ENCODE measurements at places on chromosomes 4 and X. TPM values are rescaled to one million over a fixed set of nuclear protein-coding genes. Genes with fewer than 3 reads are reported as not detected.

- no peaks in the 10 kb centered on the region for H3K4me1 ChIP-seq
- no peak overlapping the region for H3K4me3 ChIP-seq
- H3K27me3 ChIP-seq = no peaks in the 10 kb centered on the region
- H3K27ac ChIP-seq = no peak overlapping the region
- DNase-seq = no peak
Observed at GRCh38 chrX:19094654-19095053, 27.6 kb downstream of the ADGRG2 start.

DNA sequence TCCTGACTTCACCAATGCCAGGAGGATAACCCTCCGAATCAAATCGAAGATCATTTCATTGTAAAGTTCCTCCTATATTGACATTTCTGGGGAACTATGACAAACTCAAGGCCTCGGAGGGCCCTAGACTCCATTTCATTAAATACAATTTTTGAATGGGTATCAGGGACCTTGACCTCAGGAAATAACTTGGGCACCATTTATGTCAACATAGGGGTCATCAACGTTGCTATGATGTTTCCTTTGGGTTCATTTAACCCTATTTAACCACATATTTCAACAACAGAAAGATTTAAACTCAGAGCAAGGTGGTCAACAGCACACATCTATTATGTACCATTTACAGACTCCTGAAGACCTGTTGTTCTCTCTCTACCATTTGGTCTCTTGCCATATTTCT lies 395.1 kb downstream of the TRIML1 start:
- H3K36me3 ChIP-seq = no peaks in the 10 kb centered on the region
- DNase-seq = no peak
- H3K4me1 ChIP-seq = no peaks in the 10 kb centered on the region
- no peak overlapping the region for H3K4me3 ChIP-seq
- H3K27me3 ChIP-seq = no peaks in the 10 kb centered on the region

GRCh38 chrX:139382529-139382928 lies 148.0 kb upstream of the F9 start:
- H3K4me3 ChIP-seq = no peak overlapping the region
- no peaks in the 10 kb centered on the region for H3K4me1 ChIP-seq
- no peak overlapping the region for H3K27ac ChIP-seq
- no peaks in the 10 kb centered on the region for H3K36me3 ChIP-seq
- peaks cover 4% of the 10 kb centered on the region for H3K27me3 ChIP-seq

DNA sequence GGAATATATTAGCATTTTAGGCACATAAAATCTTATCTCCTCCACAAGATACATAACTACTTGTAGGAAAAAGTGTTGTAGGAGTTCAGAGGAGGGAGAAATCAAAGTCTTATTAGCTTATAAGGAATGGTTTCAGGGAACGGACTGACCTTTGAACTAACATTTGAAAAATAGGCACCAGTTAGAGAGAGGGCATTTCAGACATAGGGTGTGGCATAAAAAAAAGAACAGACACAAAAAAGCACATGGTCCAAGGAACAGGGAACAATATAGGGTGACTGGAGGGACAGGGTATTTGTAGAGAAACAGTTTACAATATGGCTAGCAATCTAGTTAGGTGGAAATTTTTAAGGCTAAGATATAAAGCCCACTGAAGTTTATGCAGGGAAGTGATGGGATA lies 6.4 kb downstream of the ABCB7 start:
- H3K27me3 ChIP-seq = no peaks in the 10 kb centered on the region
- no peak for DNase-seq
- no peaks in the 10 kb centered on the region for H3K36me3 ChIP-seq
- H3K4me1 ChIP-seq = peaks cover 5% of the 10 kb centered on the region
- no peak overlapping the region for H3K4me3 ChIP-seq
- no peak overlapping the region for H3K27ac ChIP-seq

- no peak overlapping the region for H3K27ac ChIP-seq
- no peaks in the 10 kb centered on the region for H3K27me3 ChIP-seq
- H3K4me3 ChIP-seq = no peak overlapping the region
- no peaks in the 10 kb centered on the region for H3K4me1 ChIP-seq
- peak; percentile 41 for DNase-seq
- no peaks in the 10 kb centered on the region for H3K36me3 ChIP-seq
Observed at GRCh38 chrX:135931644-135932487, 38.4 kb downstream of the SAGE1 start.

- no peaks in the 10 kb centered on the region for H3K4me1 ChIP-seq
- no peak overlapping the region for H3K27ac ChIP-seq
Observed at GRCh38 chr4:168748807-168749206, 252.0 kb downstream of the PALLD start.

GRCh38 chrX:110321081-110321480 lies 3.2 kb upstream of the AMMECR1 start:
- no peak for DNase-seq
- H3K4me1 ChIP-seq = peaks cover 3% of the 10 kb centered on the region
- H3K36me3 ChIP-seq = no peaks in the 10 kb centered on the region
- no peak overlapping the region for H3K4me3 ChIP-seq
- no peak overlapping the region for H3K27ac ChIP-seq

DNA sequence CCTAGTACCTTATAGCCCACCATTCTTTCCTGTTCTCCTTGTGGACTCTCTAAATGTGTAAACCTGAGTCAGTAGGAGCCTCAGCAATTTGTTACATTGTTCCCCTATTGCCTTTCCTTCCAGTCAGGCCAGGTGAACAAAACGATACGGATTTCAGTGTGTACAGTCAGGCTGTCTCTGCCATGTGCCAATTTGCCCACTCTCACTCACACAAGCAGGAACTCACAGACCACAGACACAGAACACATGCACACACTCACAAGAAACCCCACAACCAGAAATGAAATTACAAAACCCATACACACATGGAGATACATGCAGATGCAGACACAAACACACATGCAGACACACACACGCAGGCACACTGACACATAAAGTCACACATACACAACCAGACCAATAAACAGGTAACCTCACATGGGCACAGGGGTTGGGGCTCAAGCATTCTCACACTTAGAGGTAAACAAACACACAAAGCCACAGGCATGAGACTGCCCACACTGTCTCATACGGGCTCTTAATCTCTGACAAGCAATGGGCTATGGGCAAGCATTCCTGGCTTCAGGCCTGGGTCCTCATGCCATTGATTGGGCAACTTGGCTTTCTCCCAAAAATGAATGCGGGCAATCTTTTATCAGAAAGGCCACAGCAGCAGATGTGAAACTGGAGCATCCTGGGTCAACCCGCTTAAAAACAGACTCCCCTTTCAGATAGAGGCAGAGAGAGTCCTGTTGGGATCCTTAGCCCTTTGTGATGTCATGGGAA lies 68.7 kb downstream of the NBDY start:
- peaks cover 20% of the 10 kb centered on the region for H3K4me1 ChIP-seq
- DNase-seq = peak; percentile 21
- H3K36me3 ChIP-seq = no peaks in the 10 kb centered on the region
- no peaks in the 10 kb centered on the region for H3K27me3 ChIP-seq

- no peak overlapping the region for H3K4me3 ChIP-seq
- peaks cover 5% of the 10 kb centered on the region for H3K27me3 ChIP-seq
- H3K4me1 ChIP-seq = peaks cover 27% of the 10 kb centered on the region
- DNase-seq = no peak
- H3K36me3 ChIP-seq = no peaks in the 10 kb centered on the region
Observed at GRCh38 chr4:24475756-24476155, 108.6 kb downstream of the DHX15 start.

DNA sequence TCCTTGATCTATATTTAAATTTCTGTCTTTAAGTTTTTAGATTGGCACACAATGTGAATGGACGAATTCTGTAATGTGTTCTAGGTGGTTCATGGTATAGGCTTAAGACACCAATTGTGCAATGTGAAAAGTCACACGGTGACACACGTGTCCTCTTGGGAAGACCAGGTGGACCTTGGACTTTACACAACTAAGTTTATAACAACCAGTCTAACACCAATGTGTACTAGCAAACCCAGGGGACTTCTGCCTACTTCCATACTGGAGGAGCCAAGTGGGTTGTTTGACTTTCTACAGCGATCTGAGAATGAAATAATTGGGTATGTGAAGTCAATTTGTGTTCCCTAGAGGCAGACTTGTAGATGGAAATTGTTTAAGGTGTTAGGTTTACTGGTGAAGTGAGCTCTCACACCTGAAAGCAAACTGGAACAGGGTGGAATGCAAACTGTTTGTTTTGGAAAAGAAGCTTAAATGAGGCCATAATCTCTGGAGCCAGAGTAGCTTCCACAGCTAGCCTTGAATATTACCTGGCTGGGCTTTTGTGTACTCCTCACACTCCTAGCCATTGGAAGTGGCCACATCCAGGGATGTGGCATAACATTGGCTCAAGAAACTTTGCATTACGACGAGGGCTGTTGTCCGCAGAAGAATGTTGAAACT lies 45.9 kb upstream of the WDR1 start:
- H3K27me3 ChIP-seq = no peaks in the 10 kb centered on the region
- H3K4me1 ChIP-seq = peaks cover 2% of the 10 kb centered on the region
- H3K4me3 ChIP-seq = no peak overlapping the region

GRCh38 chr4:83151651-83152050 lies 37.1 kb upstream of the PLAC8 start:
- no peak overlapping the region for H3K4me3 ChIP-seq
- no peaks in the 10 kb centered on the region for H3K4me1 ChIP-seq
- no peaks in the 10 kb centered on the region for H3K36me3 ChIP-seq
- H3K27ac ChIP-seq = peak overlapping the region; percentile 37
- no peak for DNase-seq

DNA sequence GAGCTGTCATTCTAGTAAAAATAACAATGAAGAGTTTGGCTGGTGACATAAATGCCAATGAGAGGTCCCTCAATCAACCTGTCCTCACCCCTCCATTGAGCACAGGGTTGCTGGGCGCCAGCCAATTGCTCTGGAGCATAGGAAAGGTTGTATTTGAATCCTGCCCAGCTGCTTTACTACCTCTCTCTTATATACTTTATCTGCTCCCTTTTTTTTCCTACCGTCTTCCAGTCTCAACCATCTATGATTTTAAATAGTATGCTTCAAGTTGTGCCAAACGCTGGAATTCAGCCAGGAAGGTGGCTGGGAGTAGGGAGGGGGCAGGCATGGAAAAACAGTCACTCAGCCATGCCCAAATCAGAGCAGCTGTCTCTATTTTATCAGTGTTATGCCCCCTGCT lies 153.8 kb downstream of the NR3C2 start:
- no peak for DNase-seq
- H3K27ac ChIP-seq = no peak overlapping the region
- no peaks in the 10 kb centered on the region for H3K27me3 ChIP-seq
- H3K4me3 ChIP-seq = no peak overlapping the region
- H3K4me1 ChIP-seq = peaks cover 5% of the 10 kb centered on the region

DNA sequence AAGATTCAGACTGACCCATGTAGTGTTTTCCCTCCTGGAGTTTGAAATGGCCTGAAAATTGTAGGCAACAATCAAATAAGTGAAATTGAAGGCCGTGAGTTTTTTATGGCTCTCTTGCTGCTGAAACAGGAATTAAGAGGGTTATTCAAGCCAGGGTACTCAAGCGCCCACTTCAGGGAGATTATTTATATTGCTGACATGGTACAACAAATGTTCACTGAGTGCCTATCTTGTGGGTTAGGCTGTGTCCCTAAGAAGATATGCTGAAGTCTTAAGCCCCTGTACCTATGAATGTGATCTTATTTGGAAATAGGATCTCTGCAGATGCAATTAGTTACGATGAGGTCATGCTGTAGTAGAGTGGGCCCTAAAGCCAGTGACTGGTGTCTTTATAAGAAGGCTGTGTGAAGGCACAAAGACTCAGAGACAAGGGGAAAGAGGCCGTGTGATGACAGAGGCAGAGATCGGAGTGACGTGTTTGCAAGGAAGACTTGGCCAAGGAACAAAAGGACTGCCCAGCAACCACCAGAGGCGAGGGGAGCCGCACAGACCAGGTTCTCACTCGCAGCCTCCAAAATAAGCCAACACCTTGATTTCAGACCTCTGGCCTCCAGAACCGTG lies 72.9 kb downstream of the MED28 start:
- H3K4me3 ChIP-seq = no peak overlapping the region
- H3K4me1 ChIP-seq = no peaks in the 10 kb centered on the region
- no peak overlapping the region for H3K27ac ChIP-seq
- DNase-seq = no peak

GRCh38 chr4:8280158-8280875 lies 10.8 kb downstream of the HTRA3 start:
- no peak overlapping the region for H3K27ac ChIP-seq
- H3K27me3 ChIP-seq = no peaks in the 10 kb centered on the region
- no peak overlapping the region for H3K4me3 ChIP-seq
- no peak for DNase-seq
- no peaks in the 10 kb centered on the region for H3K4me1 ChIP-seq
- H3K36me3 ChIP-seq = no peaks in the 10 kb centered on the region

GRCh38 chrX:11666164-11666563 lies 444 bp upstream of the ARHGAP6 start:
- DNase-seq = peak; percentile 33
- H3K27ac ChIP-seq = no peak overlapping the region
- no peaks in the 10 kb centered on the region for H3K27me3 ChIP-seq

DNA sequence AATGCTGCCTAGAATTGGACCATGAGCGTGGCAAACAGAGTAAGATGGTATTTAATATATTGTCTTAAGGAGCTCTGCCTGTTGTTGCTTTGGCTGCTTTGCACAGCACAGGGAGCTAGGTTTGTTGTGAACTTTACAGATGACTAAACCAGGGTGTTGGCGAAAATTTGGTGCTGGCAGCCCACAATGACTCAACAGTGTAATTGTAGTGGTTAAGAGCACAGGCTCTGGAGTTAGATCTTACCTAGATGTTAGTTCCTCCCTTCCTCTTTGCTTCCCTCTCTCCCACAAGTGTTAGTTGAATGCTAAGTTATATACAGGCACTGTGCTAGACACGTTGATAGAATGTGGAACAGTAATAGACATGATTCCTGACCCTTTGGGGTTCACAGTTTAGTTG lies 128.9 kb upstream of the TRPC5 start:
- H3K4me1 ChIP-seq = no peaks in the 10 kb centered on the region
- no peak overlapping the region for H3K27ac ChIP-seq
- DNase-seq = no peak
- no peaks in the 10 kb centered on the region for H3K27me3 ChIP-seq
- no peaks in the 10 kb centered on the region for H3K36me3 ChIP-seq

- peaks cover 44% of the 10 kb centered on the region for H3K27me3 ChIP-seq
- H3K36me3 ChIP-seq = no peaks in the 10 kb centered on the region
- peaks cover 2% of the 10 kb centered on the region for H3K4me1 ChIP-seq
- no peak for DNase-seq
- H3K27ac ChIP-seq = no peak overlapping the region
- H3K4me3 ChIP-seq = no peak overlapping the region
Observed at GRCh38 chr4:110640576-110640975, 17.7 kb upstream of the PITX2 start.

DNA sequence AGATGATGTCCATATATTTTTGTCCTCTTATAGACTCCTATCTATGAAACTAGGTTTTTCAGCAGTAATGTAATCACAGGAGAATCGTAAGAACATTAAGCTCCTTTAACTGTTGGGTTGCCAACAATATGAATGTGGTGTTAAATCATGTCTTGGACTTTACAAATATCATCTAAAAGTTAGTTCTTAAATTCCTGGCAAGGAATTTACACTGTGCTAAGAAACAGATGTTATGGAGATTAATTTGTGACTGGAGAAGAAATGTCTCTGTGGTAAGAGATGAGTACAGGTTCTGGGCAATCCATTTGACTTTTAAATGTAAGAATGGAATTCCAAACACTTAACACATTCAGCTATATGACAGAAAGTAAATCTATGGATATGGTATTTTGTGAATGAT lies 34.6 kb downstream of the CNKSR2 start:
- H3K36me3 ChIP-seq = no peaks in the 10 kb centered on the region
- H3K4me3 ChIP-seq = no peak overlapping the region
- H3K4me1 ChIP-seq = no peaks in the 10 kb centered on the region
- no peak overlapping the region for H3K27ac ChIP-seq
- no peak for DNase-seq

The ADH1B gene
- polyA plus RNA-seq = 658 TPM

The PPP1R3F gene
- polyA plus RNA-seq = 0.78 TPM

The DGKK gene
- not detected for polyA plus RNA-seq

The TMEM31 gene
- polyA plus RNA-seq = not detected

The SMPX gene
- polyA plus RNA-seq = 0.10 TPM

The SAGE1 gene
- polyA plus RNA-seq = not detected

The FGF5 gene
- polyA plus RNA-seq = not detected
